HCT116 (cell line): ENCODE measurements at places on chromosomes 3 and 15.
A peak's percentile ranks its signal among the peaks of the same experiment; 100 is the strongest.

GRCh38 chr15:75738647-75739325, 26.1 kb upstream of the CSPG4 start:
- peak; percentile 93 for DNase-seq

GRCh38 chr3:66655671-66656070, 154.8 kb upstream of the LRIG1 start:
- no peak for DNase-seq

- peak; percentile 32 for DNase-seq
Observed at GRCh38 chr3:63912768-63913588, 795 bp upstream of the SCAANT1 start.

- DNase-seq, result no peak
Observed at GRCh38 chr3:184282941-184283340, 7.1 kb downstream of the ECE2 start.

DNA sequence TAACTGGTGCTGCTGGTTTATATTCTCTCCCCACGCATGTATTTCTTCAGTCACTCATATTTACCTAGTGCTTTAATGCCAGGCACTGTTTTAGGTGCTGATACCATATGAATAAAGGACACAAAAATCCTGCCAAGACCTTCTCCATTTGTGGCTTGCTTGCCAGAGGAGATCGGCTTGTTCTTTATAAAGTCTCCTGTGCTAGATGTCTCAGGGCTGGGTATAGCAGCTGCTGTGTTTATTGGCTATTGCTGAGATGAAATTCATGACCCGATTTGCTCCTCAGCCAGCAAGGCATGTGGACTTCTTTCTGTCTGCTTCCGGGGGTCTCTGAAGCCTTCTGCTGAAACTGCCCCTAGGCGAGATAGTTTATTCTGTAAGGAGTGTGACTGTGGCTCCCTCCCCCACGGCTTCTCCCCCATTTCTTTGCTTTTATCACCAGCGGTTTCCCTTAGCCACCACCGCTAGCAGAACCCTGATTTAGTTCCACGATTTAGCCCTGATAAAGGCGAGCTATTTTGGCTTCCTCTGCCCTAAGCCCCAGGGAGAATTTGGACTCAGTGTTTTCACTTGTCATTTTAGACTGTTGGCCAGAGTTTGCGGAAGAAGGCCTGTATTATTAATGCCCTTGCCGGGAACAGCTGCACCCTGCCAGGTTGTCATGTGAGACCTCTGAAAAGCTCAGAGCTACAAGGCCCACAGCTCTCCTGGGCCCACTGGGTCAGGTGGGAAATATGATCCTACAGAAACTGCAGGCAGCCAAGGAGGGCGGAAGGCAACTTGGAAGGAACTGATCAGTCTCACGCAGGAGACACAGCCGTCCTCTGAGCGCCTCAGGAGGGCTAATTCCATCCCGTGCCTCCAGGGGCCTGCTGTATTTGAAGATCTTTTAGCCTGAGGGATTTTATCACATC, 46.8 kb downstream of the ST6GAL1 start:
- DNase-seq, result no peak

DNA sequence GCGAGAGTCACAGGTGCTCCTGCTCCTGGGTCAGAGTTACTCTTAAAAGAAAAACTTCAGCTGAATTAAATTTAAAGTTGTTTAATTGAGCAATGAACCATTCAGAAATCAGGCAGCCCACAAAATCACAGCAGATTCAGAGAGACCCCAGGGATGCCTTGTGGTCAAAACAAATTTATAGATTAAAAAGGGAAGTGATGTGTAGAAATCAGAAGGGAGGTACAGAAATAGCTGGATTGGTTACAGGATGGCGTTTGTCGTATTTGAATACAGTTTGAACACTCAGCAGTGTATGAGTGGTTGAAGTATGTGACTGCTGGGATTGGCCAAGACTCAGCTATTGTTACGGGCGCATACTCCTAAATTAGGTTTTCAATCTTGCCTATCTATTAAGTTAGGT, 58.6 kb downstream of the UACA start:
- no peak for DNase-seq

- no peak for DNase-seq
Observed at GRCh38 chr3:175729466-175729865, 870.3 kb downstream of the NAALADL2 start.

- no peak for DNase-seq
Observed at GRCh38 chr3:185582871-185583270, 3.2 kb upstream of the SENP2 start.

DNA sequence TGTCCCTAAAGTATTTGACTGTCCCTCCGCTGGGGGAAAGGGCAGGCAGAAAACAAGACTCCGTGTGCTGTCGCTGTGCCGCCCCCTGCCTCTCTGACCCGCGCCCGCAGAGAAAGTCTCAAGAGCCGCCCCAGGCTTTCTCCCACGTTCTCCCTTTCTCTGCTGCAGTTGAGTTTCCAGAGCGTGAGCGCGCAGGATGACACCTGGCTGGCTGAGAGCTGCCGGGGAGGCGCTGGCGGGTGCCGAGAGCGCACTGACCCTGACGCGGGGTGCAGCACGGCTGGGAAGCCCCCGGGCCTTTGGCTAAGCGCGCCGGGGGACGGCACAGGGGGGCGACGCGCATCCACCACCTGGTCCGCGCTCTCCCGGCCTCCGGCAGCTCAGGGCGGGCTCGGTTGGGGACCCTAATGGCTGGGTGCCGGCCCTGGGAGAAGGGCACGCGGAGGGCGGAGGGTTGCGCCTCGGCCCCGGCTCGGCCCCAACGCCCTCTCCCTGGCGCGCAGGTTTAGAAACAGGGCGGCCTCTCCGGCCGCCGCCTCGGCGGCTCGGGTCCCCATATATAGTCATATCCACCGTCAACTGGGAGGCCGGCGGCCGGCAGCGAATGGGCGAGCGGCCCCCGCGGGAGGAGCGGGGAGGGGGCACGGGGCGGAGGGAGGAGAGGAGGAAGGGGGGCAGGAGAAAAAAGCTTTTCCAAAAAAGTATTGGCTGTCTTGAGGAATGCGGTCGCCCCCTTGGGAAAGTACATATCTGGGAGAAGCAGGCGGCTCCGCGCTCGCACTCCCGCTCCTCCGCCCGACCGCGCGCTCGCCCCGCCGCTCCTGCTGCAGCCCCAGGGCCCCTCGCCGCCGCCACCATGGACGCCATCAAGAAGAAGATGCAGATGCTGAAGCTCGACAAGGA, at the start of gene TPM1:
Gene TPM1, plus strand, starts transcription at position 774 of the 903 bp plus-strand sequence. Its CDS starts 83 bp downstream, at position 857.
- no peak for DNase-seq

- no peak for DNase-seq
Observed at GRCh38 chr15:36495456-36495991, 83.9 kb upstream of the CDIN1 start.

DNA sequence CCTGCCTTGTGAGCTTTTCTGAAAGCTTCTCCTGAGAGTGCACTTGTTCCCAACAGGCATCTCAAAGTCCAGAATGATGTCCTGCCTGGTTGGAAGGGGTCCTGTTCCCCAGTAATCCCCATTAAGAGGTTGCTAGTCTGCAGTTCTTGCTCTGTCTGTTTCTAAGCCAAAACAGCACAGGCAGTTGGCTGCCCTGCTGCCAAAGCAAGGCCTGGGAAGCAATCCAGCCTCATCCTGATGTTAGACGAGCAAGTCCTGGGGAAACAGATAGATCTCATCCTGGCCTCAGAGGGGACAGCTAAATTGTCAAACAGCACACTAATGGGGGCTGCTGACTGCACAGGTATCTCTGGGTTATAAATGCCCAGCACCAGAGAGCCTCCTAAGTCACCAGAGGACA, 198.0 kb downstream of the EPHB1 start:
- DNase-seq, result no peak

GRCh38 chr3:9659849-9660248, 10.5 kb downstream of the MTMR14 start:
- DNase-seq, result no peak

- no peak for DNase-seq
Observed at GRCh38 chr15:70492240-70493177, 270.8 kb downstream of the UACA start.

DNA sequence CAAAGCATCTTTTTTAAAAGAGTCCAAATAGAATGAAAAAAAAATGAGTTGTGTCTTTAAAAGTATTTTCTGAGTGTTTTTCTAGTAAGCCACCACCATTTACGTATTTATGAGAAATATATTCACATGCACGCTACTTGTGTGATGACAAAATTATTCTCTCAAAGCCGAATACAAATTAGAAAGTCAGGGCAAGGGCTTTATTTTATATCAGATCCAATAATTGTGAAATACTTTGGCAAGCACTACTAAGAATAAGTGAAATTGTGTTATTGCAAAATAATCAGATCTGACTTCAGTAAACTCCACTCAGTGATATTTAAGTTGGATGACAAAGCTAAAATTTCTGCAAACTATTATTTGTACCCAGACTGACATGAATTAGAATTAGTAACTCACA, 589.3 kb upstream of the KCNMB2 start:
- no peak for DNase-seq

- DNase-seq, result no peak
Observed at GRCh38 chr15:68272721-68273271, 4.7 kb upstream of the FEM1B start.

- no peak for DNase-seq
Observed at GRCh38 chr3:16266714-16267113, 1.7 kb downstream of the OXNAD1 start.

- no peak for DNase-seq
Observed at GRCh38 chr3:79729096-79729495, 38.7 kb downstream of the ROBO1 start.

DNA sequence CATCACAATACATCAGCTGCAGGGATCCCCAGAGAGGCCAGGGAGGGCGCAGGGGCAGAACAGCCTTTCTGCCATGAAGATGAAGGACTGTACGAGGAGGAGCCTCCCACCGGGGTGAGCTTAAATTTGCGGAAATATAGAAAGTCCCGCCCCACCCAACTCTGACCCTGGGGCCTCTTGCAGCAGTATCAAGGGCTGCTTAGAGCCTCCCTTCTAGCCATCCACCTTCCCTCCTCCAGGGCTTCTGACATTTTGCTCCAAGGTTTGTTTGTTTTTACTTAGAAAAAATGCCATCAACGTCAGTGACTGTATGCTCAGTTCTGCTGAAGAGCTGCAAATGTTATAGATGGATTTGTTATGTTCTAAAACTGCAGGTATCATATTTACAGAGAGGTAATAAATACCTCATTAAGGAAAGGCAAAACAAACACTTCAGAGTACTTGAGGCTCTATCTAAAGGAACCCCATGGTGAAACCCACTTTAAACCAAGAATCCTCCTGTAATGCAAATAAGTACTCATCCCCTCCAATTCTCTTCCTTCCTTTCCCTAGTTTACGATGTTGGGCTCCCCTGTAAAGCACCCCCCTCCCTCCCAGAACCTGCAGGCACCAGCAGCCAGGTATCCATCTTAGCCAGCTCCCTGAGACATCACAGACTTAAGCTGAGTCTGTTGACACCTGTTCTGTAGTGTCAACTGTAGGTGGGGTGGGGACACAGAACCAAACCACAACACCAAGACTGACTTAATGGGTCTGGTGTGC, 30.5 kb downstream of the RFTN1 start:
- DNase-seq, result no peak

DNA sequence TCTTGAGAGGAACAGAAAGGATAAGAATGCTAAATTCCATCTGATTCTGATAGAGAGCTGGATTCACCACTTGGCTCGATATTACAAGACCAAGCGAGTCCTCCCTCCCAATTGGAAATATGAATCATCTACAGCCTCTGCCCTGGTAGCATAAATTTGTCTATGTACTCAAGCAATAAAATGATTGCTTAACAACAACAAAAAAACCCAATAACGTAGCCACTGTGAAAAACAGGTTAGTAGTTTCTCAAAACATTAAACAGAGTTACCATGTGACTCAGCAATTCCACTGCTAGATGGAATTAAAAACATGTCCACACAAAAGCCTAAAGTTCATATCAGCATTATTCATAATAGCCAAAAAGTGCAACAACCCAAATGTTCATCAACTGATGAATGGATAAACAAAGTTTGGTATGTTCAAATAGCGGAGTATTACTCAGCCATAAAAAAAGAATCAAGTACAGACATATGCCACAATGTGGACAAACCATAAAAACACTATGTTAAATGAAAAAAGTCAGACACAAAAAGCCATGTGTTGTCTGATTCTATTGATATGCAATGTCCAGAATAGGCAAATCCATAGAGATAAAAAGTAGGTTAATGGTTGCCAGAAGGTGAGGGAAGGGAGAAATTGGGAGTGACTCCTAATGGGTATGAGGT, 16.8 kb downstream of the BCL2L10 start:
- DNase-seq, result no peak

GRCh38 chr3:178560759-178561158, 24.5 kb downstream of the KCNMB2 start:
- DNase-seq, result no peak

- no peak for DNase-seq
Observed at GRCh38 chr3:89000886-89001285, 106.5 kb upstream of the EPHA3 start.

DNA sequence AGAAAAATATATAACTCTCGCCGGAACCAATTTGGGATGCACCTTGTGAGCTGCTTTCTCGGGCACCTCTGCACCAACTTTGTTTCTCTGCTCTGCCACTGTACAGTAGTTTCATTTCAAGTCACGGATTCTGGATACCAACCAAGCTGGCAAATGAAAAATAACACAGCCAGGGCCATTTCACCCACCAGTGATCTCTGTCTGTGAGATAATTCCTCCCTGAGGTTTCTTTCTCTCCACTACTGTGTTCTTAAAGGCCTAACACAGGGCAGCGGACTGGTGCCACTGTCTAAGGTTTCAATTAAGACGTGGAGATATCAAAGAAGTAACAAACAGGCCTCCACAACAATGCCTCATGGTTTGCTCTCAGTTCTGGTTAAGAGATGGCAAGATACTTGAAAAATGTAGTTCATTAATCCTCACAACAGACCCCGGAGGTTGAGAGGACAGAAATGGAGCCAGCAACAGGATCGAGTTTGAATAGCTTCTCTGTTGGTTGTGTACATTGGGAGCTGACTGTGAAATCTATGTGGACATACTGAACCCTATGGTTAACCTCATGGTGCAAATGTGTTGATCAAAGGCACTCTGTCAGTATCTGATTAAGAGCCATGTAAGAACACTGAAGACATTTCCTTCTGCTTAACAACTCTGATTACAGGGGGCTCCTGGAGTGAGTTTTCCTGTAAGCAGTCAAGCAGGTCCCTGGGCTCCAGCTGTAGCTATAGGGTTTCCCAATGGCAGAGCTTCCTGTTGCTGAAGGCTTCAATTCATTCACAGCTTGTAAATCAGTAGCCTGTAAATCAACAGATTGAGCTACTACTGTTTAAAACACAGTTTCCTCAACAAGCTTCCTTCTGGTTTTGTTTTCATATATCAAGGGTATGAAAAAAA, 470.5 kb downstream of the EPHA3 start:
- DNase-seq, result no peak

GRCh38 chr3:125051205-125051604, 4.6 kb downstream of the HEG1 start:
- DNase-seq, result no peak

- DNase-seq, result no peak
Observed at GRCh38 chr15:21261965-21262850, 178.1 kb downstream of the POTEB3 start.

DNA sequence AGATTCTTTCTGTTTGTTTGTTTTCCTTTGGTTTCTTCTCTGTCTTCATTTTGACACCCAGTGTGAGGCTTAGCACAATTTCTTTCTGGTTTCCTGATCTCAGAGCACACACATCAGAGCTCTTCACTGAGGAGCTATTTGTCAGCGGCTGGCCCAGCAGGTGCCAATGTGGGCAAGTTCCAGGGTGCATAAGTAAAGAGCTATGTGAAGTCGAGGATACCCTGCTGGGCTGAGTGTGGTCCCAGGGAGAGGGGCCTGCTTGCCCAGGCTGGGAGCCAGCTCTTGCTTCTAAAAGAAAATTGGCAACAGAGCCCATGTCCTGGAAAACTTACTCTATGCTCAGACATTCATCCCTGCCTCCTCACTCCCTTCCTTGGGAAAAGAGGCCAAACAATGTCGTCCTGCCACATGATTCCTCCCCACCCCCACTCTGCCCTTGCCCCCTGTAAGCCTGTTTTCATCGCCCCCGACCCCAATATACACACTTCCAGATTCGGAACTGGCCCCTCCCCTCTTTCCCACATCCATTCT, 101.2 kb downstream of the ST8SIA2 start:
- no peak for DNase-seq
